ENCODE measurements at places on chromosomes 2 and 18.

DNA sequence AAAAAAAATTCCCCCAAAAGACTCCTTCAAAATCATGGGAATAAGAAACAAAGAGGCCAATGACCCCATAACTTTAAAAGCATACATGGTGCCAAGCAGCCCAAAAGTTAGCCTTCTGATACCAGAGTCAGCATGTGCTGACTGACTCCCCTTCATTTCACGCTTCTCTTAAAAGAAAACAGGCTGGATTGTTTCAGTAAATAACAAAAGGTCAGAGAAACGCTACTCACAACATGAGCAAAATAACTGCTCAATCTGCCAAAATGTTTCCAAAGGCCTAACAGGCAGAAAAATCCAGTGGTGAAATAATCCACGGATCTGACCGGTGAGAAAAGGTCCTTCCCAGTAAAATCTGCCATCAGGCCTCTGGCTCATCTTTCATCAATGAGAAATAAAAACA lies 71.6 kb downstream of the BCL2 start:
- no peak for DNase-seq

DNA sequence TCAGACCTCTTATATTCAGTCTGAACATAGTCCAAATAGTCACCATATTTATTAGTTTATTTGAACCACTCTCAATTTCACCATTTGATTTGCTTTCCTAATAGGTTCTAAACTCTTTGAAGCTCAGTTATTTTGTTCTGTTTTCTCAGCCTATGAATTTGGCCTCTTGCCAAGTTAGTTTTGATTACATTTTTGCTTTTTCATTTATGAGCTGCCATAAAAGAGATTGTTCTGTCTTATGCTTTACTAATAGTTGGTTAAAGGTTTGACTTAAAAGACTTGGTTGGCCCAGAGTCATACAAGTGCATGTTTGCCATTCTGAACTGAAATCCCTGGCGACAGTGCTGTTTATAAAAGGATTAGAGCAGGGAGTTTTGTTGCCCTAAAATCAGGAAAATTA lies 85.9 kb upstream of the RANBP2 start:
- DNase-seq, result no peak

GRCh38 chr2:22604136-22604535 lies 780.8 kb upstream of the KLHL29 start:
- DNase-seq, result no peak

- no peak for DNase-seq
Observed at GRCh38 chr2:69639266-69639665, 4.3 kb downstream of the AAK1 start.

- no peak for DNase-seq
Observed at GRCh38 chr2:20071397-20072383, 20.3 kb upstream of the LAPTM4A start.

Data from inflammatory macrophage treated with lipopolysaccharide for 4 hours (primary cell).